ENCODE measurements at places on chromosomes 4 and X.
A peak's percentile ranks its signal among the peaks of the same experiment; 100 is the strongest.

- peak; percentile 23 for DNase-seq
Observed at GRCh38 chr4:186297013-186297645, 31.1 kb downstream of the F11 start.

DNA sequence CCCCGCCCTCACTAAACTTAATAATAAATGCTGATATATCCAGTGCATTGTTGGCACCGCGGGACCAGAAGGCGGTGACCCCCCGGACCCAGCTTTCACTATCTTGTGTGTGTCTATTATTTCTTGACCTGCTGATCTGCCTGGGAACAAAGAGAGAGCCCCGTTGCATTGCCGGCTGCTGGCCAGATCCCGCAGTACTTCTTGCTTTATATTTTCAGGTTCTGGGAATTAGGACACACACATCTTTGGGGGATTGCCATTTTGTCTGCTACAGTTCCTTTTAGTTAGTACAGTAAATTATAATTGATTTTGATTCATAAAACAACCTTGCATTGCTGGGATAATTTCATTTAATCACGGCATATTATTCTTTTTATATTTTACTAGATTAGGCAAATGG, 2.2 kb upstream of the RTL8B start:
- DNase-seq = no peak

DNA sequence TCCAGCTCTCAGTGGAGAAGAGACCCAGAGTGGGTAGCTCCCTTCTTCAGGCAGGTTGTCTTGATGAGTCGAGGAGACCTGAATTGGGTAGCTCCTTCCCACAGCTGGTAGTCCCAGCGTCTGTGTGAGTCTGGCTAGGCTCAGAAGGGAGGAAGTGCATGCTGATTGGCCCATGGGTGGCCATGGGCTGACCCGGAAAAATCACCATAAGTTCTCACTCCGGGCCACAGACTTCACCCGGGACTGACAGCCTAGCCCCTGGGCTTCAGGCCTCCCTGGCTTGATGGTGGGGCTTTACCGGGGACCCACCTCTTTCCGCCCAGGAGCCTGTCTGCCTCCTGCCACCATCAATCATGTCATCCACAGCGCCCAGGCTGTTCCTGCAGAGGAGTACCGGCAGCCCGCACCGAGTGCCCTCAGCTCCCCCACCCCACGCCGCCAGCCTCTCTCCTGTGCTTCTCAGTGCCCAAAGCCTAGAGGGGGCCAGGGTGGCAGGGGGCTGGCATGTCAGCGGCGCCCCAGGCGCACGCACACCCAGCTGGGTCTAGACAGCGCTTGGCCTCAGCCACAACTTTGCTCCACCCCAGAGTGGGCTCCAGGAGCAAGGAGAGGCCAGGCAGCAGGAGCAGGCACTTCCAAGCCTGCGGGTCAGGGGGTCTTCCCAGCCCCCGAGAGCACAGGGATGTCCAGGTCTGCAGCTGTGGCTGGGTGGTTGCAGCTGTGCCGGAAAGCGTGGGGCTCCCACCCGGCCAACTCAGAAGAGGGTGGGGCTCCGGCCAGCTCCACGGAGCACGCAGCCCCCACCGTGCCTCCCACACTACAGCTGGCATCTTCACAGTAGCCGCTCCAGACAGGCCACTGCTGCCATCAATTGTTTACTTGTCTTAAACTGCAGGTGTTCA, 16.1 kb upstream of the SAT1 start:
- DNase-seq = no peak

GRCh38 chr4:31737419-31737818, 1017.2 kb downstream of the PCDH7 start:
- no peak for DNase-seq

Measured in germinal center (tissue), 1 donor.